Heart right ventricle (tissue), 16 donors: ENCODE measurements at places on chromosomes 3 and 15. TPM values are rescaled to one million over a fixed set of nuclear protein-coding genes. Genes with fewer than 3 reads are reported as not detected.

Gene FBXW12
- total RNA-seq, result not detected

Gene ERICH6
- total RNA-seq, result 0.56 TPM

- peaks cover 15% of the 10 kb centered on the region for H3K4me1 ChIP-seq
- no peak overlapping the region for H3K4me3 ChIP-seq
- peak overlapping the region; percentile 71 for H3K27ac ChIP-seq
- H3K36me3 ChIP-seq, result no peaks in the 10 kb centered on the region
These were observed 3.8 kb downstream of the SGO1 start for GRCh38 chr3:20182206-20182605.

GRCh38 chr3:155861476-155862183 lies 7.4 kb upstream of the SLC33A1 start:
- H3K27me3 ChIP-seq, result no peaks in the 10 kb centered on the region
- H3K36me3 ChIP-seq, result no peaks in the 10 kb centered on the region
- DNase-seq, result no peak
- no peak overlapping the region for H3K4me3 ChIP-seq

GRCh38 chr15:51374131-51374530 lies 32.7 kb downstream of the GLDN start:
- H3K27ac ChIP-seq, result no peak overlapping the region
- H3K27me3 ChIP-seq, result no peaks in the 10 kb centered on the region
- DNase-seq, result no peak
- no peaks in the 10 kb centered on the region for H3K36me3 ChIP-seq
- no peaks in the 10 kb centered on the region for H3K4me1 ChIP-seq
